Activated naive CD4-positive, alpha-beta T cell treated with anti-CD3 and anti-CD28 coated beads, Interleukin-2, amount 50 U/mL, for 16 hours (primary cell): ENCODE measurements at places on chromosomes 4 and X.

DNA sequence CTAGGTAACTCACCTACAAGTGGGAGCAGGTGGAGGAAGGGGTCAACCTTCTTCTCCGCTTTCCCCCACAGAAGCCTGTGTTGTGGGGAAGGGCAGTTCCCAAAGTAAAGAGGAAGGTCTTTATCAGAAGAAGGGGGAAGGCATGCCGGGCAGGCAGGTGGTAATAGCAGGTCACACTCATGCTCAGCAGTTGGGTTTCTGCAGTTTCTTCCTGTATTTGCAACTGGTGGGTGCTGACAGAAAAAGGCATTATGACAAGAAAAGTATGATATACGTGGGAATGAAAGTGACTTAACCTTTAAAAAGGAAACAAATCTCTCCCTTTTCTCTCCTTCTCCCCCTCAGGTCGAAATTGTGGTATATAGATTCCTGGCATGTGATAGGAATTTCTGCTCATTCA is 3.7 kb downstream of the MTMR1 start:
- DNase-seq, result peak; percentile 14

DNA sequence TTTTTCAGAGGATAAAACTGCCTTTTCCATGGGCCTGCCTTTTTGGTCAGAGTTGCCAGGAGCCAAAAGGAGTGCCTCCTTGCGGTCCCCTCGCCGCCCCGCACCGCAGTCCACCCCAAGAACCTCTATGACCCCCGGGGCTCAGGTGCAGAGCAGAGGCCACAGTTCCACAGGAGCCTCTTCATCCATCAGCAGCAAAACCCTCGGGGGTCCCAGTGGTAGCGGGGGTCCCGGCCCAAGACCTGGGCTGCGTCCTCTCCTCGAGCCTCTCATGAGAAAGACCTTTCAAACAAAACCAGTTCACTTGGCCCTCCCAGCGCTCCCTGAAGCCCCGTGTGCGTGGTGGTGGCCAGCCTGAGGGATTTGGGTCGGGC is 16.8 kb downstream of the ZFYVE28 start:
- no peak for DNase-seq

GRCh38 chr4:55143858-55144257 is 18.5 kb upstream of the KDR start:
- DNase-seq, result no peak

- no peak for DNase-seq
Observed at GRCh38 chrX:109537324-109537665, 651 bp downstream of the NXT2 start.

GRCh38 chrX:56068274-56068758 is 163.8 kb upstream of the KLF8 start:
- no peak for DNase-seq

DNA sequence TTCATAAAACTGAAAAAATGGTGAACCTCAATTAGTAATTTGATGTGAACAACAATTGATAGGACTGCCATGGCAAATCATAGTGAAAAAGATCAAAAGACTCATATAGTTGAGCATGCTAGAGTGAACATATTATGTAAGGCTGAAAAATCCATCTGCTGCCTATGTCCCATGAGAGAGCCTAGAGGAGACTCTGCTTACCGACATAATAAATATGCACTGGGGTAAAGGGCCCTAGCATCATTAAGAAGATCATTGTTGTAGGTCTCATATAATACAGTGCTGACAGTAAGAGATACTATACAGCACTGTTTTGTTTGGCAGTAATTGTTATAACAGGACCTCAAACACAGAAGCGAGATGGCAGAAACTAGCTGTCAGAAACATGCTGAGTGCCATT is 229.0 kb downstream of the PABPC4L start:
- DNase-seq, result no peak

DNA sequence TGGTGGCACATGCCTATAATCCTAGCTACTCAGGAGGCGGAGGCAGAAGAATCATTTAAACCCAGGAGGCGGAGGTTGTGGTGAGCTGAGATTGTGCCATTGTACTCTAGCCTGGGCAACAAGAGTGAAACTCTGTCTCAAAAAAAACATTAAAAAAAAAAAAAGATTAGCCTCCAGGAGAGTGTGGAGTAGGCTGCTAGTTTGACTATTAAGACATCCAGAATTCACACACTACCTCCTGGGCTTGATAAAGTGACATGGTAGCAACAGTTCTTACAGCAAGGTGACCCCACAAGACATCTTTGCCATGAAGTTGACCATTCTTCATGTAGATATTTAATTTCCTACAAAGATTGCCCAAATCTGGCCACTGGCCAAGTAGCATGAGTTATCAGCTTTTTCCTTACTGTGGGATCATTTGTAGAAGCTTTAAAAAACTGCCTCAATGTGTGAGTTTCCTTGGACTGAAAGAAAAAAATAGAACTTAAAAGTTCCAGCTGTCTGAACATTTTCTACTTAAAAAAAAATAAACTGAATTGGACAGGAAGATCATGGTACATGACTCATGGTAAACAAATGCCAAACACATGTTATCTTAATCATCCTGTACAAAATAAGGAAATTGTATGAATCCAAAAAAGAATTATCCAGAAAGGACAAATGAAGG is 35.3 kb upstream of the SPRY1 start:
- DNase-seq, result no peak

GRCh38 chrX:30973784-30974427 is 84.9 kb upstream of the TAB3 start:
- no peak for DNase-seq

- DNase-seq, result no peak
Observed at GRCh38 chr4:143625632-143626031, 74.8 kb downstream of the FREM3 start.

DNA sequence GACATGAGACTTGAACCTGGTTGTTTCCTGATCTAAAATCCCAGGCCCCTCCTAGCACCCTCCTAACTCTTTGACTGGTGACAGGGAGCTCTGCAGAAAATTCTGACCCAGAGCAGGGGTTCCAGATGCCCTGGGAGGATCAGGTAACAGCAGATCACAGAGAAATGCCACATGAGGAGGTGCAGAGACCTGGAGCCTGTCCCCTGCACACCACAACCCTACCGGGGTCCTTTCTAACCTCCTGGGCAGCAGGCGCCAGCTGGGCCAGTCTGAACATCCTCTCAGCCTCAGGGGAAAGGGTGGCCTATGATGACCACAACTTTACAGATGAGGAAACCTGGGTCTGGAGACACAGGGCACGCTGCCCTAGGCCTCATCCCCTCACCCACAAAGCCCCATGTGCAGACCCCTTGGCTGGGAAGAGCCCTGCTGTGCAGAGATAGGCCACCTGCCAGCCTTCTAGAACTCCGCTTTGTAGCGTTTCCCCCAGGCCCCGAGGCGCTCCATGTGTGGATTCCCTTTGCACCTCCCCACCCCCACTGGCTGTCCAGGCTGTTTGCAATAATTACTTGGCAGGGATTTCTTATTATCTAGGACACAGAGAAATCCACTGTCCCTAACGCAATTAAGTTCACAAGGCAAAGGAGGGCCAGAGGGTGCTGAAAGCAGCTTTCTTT is 36.5 kb downstream of the WDR1 start:
- DNase-seq, result no peak

DNA sequence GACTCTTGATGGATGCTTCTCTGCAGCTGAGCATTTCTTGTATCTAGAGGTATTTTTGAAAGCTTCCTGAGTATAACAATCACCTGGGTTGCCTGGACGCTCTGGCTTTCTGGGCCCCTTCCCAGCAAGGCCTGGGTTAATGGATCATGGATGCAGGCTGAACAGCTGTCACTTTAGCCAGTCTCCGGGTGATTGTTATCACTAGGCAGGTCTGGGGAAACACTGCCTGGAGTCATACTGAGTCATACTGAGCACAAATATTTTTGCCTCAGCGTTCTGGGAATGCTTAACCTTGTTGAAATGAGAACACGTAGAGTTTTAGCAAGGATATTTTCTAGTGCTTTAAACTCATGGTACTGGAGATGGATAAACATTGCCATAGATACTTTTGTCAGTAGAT is 102.6 kb downstream of the PHEX start:
- DNase-seq, result no peak

- DNase-seq, result no peak
Observed at GRCh38 chrX:48045410-48046311, 25.8 kb downstream of the ZNF630 start.

DNA sequence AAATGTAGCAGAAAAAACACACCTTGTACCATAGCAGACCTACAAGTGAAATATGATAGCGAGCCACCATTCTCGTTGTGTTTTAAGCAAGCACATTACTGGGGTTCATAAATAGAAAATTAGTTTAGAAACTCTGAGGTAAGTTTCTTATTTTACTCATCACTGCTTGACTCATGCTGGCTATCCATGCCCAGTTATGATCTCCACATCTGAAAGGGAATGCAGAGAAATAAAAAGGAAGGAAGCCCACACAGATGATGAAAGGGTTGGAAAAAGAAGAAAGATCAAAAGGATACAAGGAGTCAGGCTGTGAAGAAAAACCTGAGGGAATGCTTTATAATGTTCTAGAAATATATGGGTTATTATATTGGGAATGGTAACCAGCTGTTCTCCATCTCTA is 54.5 kb downstream of the CAMK2D start:
- DNase-seq, result no peak

DNA sequence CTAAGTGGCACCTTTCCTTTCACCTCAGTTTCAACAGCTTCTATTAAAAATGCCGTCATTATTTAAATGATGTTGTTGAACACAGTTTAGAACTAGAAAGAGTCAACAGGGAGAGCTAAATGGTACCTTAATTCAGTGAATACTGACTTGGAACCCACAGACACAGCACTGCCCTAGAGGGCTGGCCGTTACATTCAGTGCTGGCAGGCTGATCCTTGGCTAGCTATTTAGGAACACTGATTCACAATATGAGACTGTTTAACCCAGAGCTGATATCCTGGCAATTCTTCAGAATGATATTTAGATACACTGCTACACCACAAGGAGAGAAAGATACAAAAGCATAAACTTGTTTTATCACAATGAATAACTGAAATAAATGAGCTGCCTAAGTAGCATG is 12.7 kb upstream of the NAAA start:
- no peak for DNase-seq

- no peak for DNase-seq
Observed at GRCh38 chr4:38958453-38959190, 73.6 kb downstream of the TMEM156 start.

- DNase-seq, result no peak
Observed at GRCh38 chrX:44914532-44915198, 41.7 kb downstream of the KDM6A start.

GRCh38 chr4:11421116-11421515 is 7.6 kb downstream of the HS3ST1 start:
- no peak for DNase-seq

- peak; percentile 24 for DNase-seq
Observed at GRCh38 chrX:14095702-14096101, 66.0 kb upstream of the GEMIN8 start.

DNA sequence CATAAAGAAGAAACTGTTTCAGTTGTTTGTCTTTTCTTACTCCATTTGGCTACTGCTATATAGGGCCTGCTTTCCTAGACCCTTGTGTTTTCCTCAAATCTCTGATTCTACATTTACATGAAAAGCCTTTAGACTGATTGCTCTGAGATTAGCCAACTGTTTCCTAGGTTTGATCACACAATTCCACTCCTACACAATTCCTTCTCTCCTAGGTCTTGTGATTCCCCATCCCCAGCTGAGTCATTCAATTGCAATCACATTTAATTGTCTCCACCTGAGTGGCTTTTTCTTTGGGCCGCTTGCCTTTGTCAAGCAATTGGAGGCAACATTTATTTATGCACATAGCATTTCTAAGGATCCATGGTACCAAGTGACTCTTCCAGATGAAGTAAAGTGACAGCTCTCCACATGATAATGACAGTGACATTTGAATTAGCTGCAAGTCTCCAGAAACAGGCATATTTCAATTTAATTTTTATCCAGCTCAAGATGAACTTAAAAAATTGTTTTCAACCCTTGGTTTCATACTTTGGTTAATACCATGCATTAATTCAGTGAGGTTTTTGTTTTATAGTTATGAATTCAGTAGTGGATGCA is 35.8 kb downstream of the ATXN3L start:
- DNase-seq, result no peak

GRCh38 chr4:16439768-16440167 is 213.5 kb upstream of the TAPT1 start:
- DNase-seq, result no peak
